Stimulated activated CD4-positive, alpha-beta T cell treated with anti-CD3 and anti-CD28 coated beads, Interleukin-1b, Interleukin-23, amount 100 ng/mL, for 1 hour (primary cell): ENCODE measurements at places on chromosomes 11 and 22.

DNA sequence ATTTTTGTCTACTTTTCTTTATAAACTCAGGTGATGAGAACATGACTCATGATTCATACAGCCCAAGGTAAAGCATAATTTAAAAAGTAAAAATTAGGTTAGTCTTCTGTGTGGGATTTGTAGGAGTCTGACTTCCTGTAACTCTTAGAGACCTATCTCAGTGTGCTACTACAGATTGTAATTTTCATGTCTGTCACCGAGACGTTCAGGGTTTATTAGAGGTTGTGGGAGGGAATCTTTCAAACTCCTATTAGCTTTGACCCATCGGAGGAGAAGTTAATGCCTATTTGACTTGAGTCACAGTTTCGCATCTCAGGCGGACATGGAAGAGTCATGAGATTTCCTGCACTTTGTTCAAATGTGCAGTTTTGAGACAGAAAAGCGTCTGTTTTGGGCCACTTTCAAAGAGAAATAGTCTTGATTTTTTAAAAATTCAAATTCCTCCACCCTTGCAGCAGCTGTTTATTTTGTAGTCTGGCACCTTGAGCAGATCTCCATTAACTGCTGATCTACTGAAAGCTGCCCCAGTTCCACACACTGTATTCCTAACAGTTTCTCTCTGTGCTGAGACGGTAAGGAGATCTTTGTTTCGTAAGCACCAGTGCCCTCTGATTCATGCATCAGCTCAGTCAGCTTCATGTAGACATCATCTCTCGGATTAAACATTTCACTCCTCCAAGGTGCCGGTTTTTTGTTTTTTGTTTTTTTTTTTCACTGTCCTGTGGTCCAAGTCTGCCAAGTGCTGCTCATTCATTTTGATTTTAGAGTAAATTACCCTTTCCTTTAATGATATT, 24.3 kb downstream of the ALKBH3 start:
- no peak for DNase-seq

DNA sequence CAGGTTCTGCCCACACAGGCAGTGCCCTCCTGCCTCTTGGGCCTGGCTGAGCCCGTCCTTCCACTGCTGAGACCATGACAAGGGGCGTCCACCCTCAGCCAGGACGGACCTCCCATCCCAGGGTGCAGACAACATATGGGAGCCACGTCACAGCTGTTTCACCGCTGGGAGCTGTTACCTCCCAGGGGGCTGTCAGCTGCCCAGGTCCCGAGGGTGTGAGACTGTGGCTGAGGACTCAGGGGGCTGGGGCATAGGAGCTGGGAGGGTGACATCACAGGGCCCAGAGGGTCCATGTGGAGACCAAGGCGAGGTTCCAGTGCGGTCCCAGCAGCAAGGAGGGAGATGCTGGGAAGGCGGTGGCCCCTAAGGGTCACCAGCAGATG, 17.9 kb upstream of the CTSD start:
- no peak for DNase-seq

GRCh38 chr11:28756977-28757376, 648.8 kb downstream of the METTL15 start:
- DNase-seq: no peak

GRCh38 chr11:56706486-56706885, 7.6 kb downstream of the OR9G1 start:
- DNase-seq: no peak

DNA sequence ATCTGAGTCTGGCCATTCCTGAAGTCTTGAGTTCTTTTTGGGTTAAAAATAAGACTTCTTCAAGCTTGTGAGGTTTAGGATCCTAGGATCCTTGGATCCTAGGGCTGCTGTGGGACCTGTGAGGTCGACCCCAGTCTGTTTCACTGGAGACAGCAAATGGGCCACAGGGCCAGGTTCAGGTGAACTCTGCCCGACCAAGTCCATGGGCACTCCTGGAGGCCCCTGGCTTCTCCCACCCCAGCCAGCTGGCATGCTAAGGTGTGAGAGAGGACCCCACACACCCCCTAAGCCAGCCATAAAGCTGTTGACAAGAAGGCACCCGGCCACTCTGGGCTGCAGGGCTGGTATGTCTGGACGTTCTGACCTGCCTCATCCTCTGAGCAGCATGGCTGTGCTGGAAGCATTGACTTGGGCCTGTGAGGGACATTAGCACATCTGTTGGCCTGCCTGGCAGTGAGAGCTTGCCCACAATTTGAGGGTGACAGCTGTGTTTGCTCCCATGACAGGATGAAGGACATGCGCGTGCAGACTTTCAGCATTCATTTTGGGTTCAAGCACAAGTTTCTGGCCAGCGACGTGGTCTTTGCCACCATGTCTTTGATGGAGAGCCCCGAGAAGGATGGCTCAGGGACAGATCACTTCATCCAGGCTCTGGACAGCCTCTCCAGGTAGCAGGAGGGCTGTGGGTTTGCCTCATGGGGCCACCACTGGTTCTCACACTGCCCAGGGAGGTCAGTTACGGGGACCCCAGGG, 16.0 kb downstream of the CLDN5 start:
- DNase-seq: no peak

GRCh38 chr11:92083123-92083522, 141.5 kb upstream of the FAT3 start:
- no peak for DNase-seq

DNA sequence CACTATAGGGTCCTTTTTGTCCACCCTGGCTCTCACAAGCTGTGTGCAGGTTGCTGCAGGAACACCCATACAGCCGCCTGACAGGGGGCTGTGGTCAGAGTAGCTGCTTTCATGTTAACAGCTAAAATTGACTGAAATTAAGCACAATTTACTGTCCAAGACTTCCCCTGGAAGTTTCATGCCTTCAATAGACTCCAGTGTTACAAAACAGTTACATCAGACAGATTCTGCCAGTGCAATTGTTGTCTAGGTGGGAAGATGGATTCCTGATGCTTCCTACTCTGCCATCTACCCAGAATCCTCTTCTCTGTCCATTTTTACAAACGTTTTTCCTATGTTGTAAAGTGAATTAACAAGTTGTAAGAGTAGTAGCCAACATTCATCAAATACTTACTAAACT, 5.3 kb upstream of the TSKU start:
- no peak for DNase-seq

DNA sequence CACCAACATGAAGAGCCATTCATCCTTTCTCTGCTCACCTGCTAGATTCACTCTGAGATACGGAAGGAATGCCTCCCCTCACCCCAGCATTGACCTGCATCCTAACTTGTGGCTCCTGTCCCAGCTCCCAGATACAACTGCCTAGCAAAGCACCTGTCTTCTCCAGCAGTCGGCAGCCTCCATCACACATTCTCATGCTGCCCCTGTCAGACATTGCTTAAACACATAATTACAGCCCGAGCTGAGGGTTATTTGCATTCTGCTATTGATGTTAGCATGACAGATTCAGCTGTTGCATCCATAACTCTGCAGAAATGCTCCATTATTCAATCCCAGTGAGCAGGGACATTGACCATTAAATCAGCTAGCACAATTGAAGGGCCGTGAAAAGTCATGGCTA, 184.4 kb upstream of the NARS2 start:
- no peak for DNase-seq

DNA sequence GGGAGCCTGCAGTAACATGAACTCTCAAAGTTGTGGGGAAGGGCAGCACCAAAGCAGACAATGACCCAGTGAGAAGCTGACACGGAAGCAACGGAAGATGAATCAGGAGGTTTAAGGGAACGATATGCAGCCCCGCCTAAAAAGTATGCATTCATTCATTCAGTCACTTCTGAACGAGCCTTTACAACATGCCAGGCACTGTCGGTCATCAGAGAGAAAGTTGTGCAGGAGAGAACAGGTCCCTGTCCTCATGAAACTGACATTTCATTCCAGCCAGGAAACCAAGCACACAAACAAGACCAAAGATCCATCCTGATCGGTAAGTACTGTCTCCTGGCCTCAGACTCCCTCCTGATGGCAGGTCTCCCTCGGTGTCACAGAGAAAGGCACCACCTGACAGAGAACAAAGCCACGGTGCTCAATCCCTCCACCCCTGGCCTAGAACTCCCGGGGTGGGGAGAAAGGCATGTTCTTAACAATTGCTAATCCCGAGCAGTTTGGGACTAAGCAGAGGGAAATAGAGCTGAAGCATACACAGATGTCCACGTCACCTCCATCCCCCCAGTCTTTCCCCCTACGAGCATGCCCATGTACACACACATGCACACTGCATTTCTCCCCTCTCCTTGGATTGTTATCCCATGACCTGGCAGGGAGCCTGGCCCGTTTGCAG, 49.3 kb downstream of the LRFN4 start:
- DNase-seq: no peak

- DNase-seq: no peak
These were observed 32.0 kb upstream of the CCDC134 start for GRCh38 chr22:41768430-41768829.

- no peak for DNase-seq
These were observed 8.3 kb downstream of the PPFIBP2 start for GRCh38 chr11:7522121-7522520.

DNA sequence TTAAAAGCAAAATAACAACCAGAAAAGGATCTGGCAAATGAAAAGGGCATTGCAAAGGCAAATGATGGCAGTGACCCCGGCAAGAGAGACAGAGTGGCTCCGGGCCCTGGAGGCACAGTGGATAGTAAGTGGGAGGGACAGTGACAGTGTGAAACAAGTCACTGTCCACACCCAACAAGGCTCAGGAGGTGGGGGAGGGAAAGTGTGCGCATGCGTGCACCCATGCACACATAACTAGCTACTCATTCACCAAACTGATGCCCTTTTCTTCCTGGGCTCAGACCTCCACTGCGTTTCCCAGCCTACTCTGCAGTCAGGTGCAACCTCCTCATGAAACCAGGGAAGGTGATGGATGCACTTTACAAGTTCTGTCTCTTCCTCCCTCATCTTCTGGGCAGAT, 108.4 kb downstream of the SHANK2 start:
- DNase-seq: no peak

- no peak for DNase-seq
These were observed 11.5 kb downstream of the PPFIA1 start for GRCh38 chr11:70282012-70282411.

DNA sequence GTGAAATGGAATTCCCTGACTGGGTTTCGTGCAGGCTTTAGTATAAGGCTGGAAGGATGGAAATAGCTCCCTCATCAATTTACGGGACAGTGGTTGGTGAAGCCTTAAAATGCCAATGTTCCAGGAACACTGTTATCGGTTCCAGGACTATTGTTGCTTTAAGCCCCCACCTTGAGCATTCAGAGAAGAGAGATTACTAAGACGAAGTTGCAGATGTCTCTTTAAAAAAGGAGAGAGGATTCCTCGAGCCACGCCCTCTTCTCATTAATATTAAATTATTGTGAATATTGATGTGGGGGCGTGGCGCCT, 195 bp upstream of the CREB3L1 start:
- no peak for DNase-seq

DNA sequence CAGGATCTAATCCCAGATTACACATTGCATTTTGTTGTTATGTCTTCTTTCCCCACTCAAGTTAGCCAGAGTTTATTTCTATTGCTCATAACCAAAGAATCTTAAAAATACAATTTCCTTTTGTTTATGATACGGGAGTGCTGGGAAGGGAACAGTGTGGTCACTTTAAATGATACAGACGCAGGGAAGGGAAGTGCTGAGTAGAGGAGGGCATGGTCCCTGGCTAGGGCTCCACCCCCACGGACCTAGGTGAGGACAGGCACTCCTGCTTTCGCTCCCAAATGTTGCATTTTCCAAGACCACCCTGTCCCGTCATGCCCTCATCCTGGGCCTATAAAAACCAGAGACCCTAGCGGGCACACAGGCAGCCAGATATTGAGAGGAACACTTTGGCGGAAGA, 30.6 kb upstream of the NARS2 start:
- no peak for DNase-seq

DNA sequence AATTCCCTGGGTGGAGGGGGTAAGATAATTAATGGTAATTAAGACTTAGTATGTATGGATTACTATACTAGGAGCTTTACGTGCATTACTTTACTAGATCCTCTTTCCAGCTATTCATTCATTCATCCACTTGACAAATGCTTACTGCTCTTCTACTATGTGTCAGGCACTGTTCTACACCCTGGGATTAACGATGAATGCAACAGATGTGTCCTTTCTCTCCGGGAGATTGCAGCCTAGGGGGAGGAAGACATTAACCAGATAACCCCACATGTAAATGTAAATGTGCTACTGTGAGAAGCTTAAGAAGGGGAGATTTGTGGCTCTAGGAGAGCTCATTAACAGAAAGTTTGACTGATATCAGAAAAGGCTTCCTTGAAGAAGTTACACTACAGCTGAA, 1.7 kb downstream of the ANKK1 start:
- no peak for DNase-seq

- DNase-seq: no peak
These were observed 40.8 kb downstream of the BID start for GRCh38 chr22:17733466-17733865.

DNA sequence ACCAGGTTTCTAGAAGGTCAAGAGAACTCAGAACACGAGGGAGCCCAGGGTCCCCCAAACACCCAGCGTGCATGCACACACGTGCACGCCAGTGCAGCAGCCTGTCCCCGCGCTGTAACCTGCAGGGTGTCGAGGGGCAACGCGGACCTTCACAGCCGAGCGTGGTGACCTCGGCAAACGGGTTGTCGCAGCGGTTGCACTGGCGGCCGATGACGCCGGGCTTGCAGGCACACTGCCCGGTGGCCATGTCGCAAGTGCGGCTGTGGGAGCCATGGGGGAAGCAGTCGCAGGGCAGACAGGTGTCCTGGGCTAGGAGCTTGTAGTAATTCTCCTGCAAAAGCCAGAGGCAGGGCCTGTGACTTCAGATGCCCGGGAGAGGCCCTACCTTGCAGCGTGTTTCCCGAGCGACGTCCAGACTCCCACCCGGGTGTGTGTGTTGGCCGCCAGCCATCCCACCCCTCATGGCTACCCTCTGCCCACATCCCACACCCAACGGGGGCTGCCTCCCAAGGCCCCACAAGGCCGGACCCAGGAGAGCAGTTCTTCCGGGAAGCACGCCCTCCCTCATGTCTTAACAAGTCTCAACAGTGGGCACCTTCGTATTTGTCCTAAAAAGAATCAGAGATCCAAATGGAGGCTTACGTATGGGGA, 56.1 kb downstream of the TRMU start:
- DNase-seq: no peak

DNA sequence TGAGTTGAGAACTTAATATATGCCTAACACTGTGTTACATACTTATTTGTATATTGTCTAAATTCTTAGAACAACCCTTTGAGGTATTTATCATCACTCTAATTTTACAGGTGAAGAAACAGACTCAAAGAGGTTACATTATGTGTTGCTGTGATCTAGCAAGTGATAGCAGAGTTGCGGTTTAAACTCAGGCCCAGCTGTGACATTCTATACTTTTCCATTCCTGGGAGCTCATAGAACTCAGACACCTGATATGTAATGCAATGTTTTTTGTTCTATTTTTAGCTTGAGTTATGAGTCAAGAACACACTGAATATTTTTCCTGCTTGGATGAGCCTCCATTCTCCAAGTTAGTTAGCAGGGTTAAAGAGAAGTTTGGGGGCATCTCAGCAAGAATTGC, 449.7 kb upstream of the DDI1 start:
- no peak for DNase-seq

DNA sequence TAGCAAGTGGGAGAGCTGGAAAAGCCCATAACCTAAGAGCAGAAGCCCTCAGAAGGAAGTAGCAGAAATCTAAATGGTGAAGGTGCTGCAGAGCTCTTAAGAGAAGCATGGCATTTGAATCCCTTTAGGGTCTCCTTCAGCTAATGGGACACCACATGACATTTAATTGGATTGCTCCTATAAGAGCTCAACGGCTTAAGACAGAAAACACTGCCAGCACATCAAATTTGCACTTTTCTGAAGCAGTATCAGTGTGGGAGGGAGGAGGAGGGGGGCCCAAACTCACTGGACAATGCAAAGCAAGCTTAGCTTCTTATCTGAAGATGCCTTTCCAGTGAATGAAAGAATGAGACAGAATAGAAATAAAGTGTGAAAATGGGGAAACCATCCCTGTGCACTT, 287.9 kb upstream of the MTNR1B start:
- no peak for DNase-seq
